SHP77 (cell line): ENCODE measurements at places on chromosomes 2 and 18.
A peak's percentile ranks its signal among the peaks of the same experiment; 100 is the strongest.

GRCh38 chr2:190159453-190159852, 96.9 kb upstream of the MSTN start:
- DNase-seq = no peak

DNA sequence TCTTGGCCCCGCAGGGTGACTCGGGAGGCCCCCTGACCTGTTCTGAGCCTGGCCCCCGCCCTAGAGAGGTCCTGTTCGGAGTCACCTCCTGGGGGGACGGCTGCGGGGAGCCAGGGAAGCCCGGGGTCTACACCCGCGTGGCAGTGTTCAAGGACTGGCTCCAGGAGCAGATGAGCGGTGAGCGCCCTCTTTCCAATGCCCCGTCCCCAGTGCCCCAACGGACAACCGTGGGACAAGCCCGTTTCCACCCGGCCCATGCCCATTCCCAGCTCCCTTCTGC, 2.6 kb upstream of the CHRND start:
- no peak for DNase-seq

- DNase-seq = no peak
Measured at GRCh38 chr2:128721096-128721495, 402.4 kb upstream of the HS6ST1 start.

GRCh38 chr2:16386431-16386830, 279.2 kb downstream of the CYRIA start:
- DNase-seq = no peak

- no peak for DNase-seq
Measured at GRCh38 chr2:170361090-170361936, 183.4 kb downstream of the MYO3B start.

DNA sequence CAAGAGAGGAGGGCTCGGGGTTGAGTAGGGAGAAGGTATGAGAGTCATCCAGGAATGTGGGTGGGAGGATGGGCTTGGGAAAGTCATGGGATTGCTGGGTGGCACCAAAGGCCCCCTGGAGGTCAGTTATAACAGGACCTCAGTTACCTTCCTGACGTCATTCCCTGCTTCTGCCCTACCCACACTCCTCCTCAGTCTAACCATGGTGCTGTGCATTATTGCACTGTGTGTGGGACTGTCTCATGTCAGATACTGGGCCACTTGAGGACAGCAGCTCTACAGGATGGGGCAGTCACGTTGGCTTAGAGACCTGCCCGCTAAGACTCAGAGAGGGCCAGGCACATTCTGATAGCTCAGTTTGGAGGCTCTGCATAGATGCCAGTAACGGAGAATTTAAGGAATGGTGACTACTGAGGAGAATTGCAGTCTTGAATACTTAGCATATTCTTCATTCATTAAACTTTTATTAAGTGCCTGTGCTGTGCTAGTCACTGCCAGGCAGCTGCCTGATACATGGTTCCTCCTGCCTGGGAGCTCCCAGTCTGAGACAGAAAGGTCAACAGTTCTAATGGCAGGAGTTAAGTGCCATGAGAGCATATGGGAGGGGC, 90.5 kb downstream of the LAMA3 start:
- peak; percentile 2 for DNase-seq

- no peak for DNase-seq
Measured at GRCh38 chr2:29817801-29818680, 103.3 kb downstream of the ALK start.

DNA sequence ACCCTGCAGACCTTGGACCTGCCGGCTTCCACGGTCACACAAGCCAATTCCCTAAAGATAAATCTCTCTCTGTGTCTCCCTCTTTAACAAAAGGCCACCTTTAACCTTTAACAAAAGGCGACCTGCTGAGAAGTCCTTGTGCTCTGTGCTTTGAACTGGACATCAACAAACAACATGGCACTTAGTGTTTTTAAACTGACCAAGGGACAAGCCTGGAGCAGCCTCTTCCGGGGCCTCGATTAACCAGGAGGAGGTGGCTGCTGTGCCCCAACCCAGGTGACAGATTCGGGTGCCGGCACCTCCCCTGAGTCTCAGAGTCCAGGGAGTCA, 135.3 kb downstream of the RTP5 start:
- DNase-seq = no peak

GRCh38 chr2:55048508-55049042, 1.7 kb downstream of the RTN4 start:
- peak; percentile 44 for DNase-seq

DNA sequence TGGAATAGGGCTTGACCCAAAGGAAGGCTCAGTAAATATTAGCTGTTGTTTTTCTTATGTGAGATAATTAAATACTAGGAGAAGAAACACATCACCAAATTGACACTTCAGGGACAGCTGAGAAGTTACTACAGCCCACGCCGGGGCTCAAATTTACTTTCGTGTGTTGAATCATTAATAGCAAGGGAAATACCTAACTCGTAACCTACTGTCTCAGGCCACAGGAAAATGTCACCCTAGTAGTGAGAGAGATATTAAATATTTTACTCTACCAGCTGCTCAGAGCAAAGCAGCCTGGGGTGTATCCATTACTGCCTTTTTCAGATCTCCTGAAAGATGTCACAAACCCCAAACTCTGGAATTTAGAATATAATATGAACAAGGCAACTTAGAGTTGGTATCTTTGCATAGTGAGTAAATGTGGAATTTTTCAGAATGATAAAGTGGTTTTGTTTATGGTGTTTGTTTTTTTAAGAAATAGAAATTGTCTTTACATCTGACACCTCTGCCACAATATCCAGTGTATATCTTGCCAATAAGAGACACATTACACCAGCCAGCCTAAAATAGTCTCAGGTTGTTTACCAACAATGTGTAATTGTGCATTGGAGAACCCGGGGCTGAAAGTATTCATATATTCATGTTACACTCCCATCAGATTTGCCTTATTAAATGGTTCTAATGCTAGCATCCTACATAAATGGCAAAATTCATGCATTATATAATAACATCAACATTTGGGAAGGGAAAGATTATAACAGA, 48.4 kb downstream of the ATP8B1 start:
- DNase-seq = no peak

GRCh38 chr2:240722796-240723735, 31.4 kb downstream of the AQP12A start:
- DNase-seq = no peak

DNA sequence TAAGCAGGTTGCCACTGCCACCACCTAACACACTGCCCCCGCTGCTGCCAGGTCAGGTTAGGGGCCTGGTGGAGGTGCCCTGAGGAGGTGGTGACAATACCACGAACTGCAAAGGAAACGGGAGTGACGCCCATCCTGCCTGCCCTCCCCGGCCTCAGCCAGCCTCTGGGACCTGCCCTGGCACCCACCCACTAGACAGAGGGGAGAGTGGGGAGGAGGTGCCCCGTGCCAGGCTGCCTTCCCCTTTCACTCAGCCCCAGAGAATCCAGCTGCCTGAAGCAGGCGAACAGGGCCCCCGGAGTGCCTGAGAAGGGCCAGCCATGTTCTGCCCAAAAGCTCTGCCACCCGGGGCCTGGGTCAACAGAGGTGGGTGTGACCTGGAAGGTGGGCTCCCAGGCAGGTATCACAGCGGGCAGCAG, 44.5 kb upstream of the FOSL2 start:
- DNase-seq = no peak

DNA sequence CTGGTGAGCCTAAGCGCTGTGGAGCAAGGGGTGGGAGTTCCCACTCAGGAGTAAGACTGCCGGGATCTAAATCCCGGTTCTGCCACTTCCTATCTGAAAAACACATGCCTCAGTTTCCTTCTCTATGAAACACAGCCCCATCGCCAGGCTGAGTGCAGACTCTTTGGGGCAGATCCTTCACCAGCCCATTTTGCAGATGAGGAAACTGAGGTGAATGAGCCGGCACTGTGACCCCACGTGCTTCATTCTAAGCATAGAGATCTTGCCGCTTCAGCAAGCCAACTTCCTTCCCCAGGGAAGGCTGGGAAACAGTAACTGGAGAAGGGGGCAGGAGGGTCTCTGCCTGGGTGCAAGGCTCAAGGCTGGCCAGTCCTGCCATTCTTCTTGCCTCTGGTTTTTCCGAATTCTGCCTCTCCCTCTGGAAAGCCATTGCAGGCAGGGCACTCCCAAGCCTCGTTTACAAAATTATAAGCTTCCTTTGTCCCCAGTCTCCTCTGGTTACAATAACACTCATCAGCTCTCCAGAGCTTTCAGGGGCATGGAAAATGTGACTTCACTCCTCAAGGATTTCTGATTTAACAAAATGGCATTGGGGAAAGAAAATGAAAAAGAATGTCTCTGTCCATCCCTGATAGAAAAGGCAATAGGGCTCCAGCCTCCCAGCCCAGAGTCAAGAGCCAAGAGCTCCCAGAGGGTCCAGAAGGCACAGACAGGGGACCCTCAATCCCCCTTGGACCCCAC, 249.2 kb downstream of the TNS1 start:
- DNase-seq = no peak

DNA sequence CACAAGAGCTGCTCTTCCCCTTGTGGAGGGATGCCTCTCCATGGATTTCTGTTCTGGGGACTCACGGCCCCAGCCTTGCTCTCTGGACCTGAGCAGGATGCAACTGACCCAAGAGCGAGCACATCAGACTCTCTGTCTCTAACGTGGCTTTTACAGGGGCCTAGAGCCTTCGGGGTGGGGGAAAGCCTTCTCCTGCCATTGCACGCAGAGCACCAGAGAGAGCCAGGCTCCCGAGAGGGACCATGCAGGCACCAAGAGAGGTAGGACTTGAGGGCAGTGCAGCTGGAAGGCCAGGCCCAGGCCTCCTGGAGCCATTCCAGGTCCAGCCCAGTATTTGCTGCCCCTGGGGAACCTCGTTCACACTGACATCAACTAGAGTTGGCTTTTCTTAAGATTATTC, 475.6 kb upstream of the MYT1L start:
- no peak for DNase-seq

DNA sequence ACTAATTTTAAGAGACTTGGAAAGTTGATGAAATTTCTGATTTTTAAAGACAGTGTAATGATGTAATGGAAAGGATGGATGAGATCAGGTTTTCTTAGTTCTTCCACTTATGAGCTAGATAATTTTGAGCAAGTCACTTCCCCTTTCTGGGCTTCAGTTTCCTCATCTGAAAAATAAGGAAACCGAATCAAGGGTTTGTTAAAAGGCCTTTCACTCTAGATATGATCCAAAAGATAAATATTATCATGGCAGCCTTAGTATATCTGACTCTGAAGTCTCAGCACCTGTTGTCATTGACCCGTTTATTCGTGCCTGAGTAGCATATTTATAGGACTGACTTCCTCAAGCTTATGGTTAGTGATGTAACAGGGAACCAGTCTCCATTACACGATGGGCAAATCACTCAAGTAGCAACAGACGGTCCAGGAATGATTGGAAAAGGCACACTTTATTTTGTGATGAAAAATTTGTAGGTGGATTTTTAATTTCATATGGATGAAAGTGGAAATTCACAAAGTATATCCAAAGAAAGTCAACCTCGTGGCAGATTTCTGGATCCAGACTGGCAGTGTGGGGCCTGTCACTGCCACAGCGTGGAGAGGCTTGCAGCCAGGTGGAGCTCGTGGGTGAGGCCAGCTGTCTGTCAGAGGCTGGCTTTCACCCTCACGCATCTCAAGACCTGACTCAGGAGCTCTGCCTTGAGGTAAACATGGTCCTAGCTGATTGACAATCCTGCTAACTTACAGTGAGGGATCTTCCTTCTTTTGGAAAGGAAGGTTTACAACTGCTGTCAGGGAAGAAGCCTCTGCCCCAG, 137.9 kb upstream of the CXCR4 start:
- no peak for DNase-seq

DNA sequence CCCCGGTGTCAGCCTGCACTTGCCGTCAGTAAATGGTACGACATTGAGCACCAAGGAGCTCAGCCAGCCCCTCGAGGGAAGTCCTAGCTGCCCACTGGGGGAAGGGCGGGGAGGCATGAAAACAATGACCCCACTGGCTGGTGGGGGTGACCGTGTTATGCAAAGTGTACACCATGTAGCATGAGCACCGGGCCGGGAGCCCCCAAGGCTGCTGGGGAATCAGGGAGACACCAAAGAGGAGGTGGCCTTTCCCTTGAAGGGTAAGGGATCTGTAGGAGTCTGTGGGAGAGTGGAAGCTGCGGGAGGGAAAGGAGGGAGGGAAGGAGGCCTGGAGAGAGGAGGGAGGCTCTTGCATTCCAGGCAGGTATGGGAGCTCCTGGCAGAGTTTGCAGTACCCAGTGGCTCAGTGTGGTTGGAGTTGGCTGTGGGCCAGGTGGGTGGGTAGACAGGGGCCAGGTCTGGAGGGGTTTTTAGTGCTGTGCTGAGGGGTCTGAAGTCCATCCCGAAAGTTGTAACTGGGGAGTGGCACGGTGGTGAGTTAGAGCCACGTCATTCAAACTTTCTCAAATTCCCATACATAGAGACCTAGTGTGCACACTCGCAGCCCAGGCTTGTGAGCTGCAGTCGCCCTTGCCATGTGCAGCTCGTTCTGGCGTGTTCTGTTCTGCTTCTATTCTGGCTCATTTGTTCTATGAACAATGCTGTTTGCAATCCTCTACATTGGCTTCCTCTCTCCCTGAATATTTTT, 22.4 kb downstream of the RRM2 start:
- no peak for DNase-seq

- no peak for DNase-seq
Measured at GRCh38 chr2:214412679-214413078, 1.8 kb downstream of the VWC2L start.

- no peak for DNase-seq
Measured at GRCh38 chr2:215793747-215794595, 219.4 kb downstream of the MREG start.

GRCh38 chr2:234816491-234816890, 135.3 kb upstream of the SH3BP4 start:
- no peak for DNase-seq

DNA sequence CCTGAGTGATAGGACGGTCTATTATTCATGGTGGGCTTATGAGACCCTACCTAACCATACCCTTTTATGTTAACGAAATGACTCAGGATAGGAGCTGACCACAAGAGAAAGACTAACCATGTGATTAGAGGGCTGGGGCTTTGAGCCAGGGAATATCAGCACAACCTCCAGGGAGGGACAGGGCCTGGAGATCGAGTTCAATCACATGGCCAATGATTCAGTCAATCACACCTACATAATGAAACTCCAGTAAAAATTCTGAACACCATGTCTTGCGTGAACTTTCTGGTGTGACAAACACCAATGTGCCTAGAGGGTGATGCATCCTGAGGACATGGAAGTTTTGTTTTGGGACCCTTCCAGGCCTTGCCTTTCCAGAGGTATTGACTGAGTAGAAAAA, 2.2 kb upstream of the TEX51 start:
- DNase-seq = no peak

- DNase-seq = no peak
Measured at GRCh38 chr18:26971409-26971808, 105.9 kb upstream of the AQP4 start.

DNA sequence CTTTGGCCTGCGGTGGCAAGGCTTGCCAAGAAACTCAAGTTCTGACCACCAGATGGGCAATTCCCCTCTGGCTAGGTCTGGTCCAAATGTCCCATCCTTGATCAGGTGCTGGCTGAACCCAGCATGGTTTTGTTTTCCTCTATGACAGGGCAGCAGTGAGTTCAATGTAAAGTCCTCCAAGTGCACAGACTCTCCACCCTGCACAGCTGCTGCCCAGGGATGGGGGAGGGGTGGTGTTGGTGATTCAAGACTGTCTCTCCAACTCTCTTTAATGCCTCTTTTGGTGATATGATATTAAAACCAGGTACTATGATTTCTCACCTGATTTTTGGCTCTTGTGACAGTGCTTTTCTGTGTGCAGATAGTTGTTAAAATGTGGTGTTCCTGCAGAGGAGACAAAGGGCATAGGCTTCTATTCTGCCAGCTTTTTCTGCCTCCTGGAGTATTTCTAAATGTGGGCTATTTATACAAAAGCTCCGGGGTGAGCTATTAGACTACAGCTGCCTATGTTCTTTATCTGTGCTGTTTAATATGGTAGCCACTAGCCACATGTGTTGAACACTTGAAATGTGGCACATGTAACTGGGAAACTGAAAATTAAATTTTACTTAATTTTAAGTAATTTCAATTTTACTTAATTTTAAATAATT, 64.0 kb upstream of the STK39 start:
- peak; percentile 53 for DNase-seq
